Psoas muscle (tissue), 8 donors: ENCODE measurements at places on chromosomes 1 and 21. TPM values are rescaled to one million over a fixed set of nuclear protein-coding genes. Genes with fewer than 3 reads are reported as not detected.

The LRIG2 gene
- 5.7 TPM for total RNA-seq

The UBXN10 gene
- 0.24 TPM for total RNA-seq

The RUNX1 gene
- 78.5 TPM for total RNA-seq

The TCHH gene
- 0.04 TPM for total RNA-seq

The KTI12 gene
- total RNA-seq: 2.3 TPM

The ABCG1 gene
- 35.8 TPM for total RNA-seq

The SLAMF9 gene
- not detected for total RNA-seq

The AIM2 gene
- total RNA-seq: 0.52 TPM

The VWA5B1 gene
- not detected for total RNA-seq

The CELA3A gene
- not detected for total RNA-seq

The CYP4A11 gene
- total RNA-seq: not detected

The RHBDL2 gene
- total RNA-seq: not detected

The ATP1A2 gene
- total RNA-seq: 541 TPM

The BECN2 gene
- not detected for total RNA-seq

The BMP8B gene
- 0.25 TPM for total RNA-seq

The FNDC10 gene
- total RNA-seq: not detected

The KCNJ10 gene
- total RNA-seq: not detected

The LCE1A gene
- total RNA-seq: not detected

The GUCA2B gene
- not detected for total RNA-seq

The DCLRE1B gene
- 2.2 TPM for total RNA-seq

The PTCH2 gene
- 0.14 TPM for total RNA-seq

The TMPRSS2 gene
- total RNA-seq: not detected

The FMN2 gene
- 0.15 TPM for total RNA-seq

The KCNK1 gene
- 0.17 TPM for total RNA-seq
